SK-N-SH (cell line): ENCODE measurements at places on chromosomes 5 and 9.

DNA sequence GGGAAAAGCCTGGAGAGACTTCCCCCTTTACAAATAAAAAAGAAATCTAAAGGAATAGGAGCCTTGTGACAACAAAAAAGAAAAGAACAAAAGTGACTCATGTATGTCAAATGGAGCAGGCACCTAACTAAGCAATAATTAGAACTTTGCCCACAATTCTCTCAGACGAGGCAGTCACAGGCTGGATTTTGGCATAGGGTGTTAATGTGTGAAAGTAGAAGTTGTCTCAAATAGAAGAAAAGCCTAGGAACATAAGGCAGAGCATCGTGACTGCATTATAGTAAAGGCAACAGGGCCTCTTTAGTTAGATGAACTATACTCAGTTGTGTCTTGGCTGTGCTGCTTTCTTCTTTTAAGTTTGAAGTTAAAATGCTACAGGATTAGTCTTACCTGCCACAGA is 219.9 kb upstream of the TMEM161B start:
- DNase-seq = no peak

DNA sequence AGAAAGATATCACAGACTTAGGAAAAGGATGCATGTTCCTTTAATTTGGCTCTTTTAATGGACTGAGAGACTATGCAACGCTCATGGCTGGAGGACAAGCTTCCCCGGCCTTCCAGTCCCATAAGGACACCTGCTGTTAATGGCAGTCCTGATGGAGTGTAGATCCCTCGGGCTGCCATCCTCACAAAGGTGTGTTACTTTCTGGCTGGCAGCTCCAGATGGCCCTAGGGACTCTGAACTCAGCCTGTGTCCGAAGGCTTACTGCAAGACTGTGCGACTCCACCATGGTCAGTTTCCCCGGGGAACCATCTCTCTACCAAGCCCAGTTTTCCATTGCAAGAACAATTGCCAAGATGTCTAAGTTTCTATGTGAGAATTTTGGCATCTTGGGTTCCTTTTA is 25.5 kb upstream of the KCNIP1 start:
- no peak for DNase-seq

- no peak for DNase-seq
Measured at GRCh38 chr5:8961956-8962355, 583.9 kb downstream of the SEMA5A start.

DNA sequence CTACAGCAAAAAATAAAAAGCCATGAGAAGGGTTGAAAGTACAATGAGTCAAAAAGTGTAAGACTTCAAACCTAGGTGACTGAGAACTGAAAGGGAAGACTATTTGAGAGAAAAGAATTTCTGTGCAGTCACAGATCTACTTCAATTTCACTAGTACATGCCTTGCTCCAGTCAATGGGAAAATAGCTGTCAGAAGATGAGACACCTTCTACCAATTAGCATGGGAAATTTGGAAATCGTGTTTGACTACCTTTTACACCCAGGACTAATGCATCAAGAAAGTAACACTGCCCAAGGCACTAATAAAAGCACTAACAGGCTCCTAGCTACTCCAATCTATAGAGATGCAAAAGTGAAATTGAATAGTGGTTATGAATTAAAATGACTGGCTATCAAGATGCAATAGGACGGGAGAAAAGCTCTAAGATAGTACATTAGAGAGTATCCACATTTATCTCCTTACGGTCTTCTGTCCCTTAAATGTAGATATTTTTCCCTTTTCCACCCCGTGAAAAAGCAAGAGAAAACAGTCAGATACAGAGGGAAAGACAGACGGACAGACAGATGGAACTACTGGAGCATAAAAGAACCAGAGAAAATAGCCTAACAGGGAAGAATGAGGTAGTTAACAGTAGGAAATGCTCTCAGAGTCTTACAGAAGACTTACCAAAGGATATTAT is 15.2 kb downstream of the ERP44 start:
- no peak for DNase-seq
